ENCODE measurements at places on chromosomes 16 and 17.

- DNase-seq: no peak
Observed at GRCh38 chr17:42098730-42099399, 592 bp upstream of the ZNF385C start.

- DNase-seq: no peak
Observed at GRCh38 chr16:53863861-53864260, 159.9 kb downstream of the FTO start.

DNA sequence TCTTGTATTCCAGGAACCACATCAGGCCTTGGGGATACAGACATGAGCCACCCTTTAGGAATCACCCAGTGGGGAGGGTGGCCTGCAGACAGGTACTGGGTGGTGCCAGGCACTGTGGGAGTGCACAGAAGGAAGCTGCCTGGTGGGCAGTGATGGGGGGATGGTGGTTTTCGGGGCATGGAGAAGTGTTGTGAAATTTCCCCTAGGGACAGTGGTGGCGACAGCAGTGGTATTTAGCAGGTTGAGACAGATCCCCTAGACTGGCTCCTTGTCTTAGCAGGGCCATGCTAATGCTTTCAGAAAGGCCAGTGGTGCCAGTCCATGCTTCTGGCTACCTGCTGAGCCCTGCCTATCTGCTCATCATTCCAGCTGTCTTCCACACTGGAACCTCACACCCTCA is 129.6 kb downstream of the SPACA3 start:
- no peak for DNase-seq

DNA sequence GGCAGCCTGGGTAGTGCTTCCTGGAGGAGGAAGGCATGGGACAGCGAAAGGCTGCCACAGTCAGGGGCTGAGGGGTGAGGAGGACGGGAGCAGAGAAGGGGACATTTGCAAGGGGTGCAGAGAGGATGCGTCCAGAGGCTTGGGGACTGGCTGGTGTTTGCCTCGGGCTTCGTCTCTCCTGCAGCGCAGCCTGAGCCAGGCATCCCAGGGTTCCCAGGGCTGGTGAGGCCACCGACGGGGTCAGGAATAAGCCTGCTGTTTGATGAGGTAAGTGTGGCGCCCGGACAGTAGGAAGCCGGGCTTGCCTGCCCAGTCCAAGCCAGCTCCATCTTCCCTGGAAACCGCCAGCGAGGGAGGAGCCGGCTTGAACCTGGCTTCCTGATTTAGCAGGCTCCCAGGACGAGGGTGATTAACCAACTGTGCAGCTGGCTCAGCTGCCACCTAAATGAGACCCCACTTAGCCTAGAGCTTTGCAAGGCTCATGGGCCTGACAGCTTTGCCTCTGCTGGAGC is 47.8 kb downstream of the PITPNM3 start:
- no peak for DNase-seq

DNA sequence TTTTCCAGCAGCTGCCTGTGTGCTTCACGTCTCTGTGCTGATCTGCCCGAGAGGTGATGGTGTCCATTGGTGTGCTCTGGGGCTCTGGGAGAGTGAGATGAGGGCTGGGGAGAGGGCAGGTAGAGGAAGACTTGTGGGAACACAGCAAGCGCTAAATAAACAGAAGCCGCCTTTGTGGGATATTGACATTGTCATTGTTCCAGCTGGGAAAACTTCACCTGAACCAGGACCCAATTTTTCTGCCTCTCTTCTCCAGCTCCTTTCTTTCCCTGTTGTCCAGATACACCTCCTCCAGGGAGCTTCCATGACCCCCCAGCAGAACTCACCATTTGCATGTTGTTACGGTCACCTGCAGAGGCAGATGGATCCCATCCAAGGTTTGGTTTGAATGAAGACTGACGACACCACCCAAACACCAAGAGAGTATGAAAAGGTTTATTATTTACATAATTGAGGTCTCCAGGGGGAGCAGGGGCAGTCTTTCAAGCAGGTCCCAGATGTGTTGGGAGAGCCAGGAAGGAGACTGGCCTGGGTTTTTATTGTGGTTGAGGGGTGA is 3.6 kb upstream of the ITGA3 start:
- no peak for DNase-seq

DNA sequence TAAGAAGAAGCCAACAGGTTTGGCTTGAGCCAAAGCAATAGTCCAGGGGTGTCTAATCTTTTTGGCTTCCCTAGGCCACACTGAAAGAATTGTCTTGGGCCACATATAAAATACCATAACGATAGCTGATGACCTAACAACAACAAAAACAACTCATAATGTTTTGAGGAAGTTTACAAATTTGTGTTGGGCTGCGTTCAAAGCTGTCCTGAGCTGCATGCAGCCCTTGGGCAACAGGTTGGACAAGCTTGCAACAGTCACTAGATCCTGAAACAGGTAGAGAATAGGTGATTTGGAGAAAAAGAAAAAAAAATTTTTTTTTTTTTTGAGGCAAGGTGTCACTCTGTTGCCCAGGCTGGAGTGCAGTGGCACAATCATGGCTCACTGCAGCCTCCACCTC is 4.5 kb downstream of the CRYBA1 start:
- DNase-seq: no peak

DNA sequence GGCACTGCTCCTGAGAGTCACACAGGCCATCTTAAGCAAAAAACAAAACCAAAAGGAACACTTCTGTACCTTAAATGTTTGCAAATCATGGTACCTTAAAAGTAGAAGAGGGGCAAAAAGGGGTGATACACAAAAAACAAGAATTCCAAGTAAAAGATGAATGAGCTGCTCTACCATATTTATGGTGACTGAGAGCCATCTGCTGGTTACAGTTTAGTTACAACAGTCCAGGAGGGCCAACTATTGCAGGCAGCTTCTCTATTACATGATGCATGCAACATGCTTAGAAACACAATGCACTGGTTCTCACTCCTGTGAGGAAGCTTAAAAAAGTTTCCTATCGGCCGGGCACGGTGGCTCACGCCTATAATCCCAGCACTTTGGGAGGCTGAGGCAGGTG is 53.5 kb downstream of the STX8 start:
- no peak for DNase-seq

DNA sequence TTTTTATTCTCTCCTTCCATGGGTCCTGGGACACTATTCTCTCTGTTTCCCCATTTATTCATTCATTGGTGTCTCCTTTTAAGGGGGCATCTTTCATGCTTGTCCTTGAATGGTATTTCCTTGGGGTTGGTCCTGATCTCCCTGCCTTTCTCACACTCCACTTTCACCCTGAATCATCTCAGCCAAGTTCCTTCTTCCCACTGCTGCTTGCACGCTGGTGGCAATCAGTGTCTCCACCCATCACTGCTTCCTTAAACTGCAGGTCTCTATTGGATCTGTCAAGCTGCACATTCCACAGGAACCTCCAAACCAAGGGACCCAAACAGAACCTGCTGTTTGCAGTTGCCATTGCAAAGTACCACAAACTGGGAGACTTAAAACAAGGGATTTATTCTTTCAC is 89.3 kb upstream of the SDK2 start:
- DNase-seq: no peak

DNA sequence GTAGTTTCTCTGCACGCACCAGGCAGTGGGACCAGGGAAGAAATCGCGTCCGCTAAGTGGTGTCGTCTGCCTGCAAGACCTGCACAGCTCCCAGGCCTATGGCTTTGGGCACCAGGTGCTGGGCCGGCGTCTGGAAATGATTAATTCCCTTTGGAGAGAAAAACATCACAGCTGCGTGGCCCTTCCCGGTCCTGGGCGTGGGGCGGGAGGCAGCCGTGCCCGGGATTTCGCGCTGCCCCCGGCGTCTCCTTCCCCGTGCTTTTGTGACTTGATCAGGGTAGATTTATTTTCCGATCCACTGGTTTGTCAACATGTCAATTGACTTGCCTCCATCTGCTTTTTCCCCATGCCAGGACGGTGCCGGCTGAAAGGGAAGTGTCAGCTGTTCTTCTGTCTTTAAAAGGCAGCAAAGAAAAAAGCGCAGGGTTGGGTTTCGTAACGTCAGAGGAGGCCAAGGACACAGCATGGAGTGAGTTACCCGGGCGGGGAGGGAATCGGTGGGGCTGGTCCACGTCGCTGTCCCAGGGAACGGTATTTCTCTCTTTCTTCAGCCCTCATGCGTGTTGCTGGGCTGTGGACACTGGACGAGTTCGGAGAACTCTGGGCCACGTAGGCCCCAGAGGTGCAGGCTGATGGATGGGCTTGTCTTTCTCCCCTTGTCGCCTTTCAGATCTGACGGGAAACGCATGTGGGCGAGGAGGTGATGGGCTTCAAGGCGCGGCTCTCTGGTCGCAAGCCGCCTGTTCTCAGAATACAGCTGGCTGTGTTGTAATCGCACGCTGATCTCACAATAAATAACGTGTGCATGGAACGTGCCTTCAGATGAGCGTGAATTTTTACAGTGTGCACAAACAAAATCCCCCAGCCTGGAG is 188.1 kb upstream of the ZNF469 start:
- peak; percentile 40 for DNase-seq

DNA sequence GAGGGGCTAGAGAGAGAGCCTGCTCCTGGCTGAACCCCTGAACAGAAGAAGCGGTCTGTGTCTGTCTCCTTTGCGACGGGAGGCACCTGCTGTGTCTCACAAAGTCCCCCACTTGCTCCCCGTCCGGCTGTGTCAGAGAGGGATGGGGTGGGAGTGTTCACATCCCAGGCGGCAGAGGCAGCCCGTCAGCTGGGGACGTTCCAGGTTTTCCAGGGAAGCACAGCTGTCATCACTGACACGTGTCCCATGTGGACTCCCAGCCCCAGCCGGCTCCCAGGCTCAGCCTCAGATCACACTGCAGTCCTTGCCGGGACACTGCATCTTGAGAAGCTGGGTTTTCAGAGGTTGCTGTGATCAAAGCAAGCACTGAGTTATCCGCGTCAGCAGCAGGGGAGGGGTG is 1.6 kb downstream of the TELO2 start:
- no peak for DNase-seq

DNA sequence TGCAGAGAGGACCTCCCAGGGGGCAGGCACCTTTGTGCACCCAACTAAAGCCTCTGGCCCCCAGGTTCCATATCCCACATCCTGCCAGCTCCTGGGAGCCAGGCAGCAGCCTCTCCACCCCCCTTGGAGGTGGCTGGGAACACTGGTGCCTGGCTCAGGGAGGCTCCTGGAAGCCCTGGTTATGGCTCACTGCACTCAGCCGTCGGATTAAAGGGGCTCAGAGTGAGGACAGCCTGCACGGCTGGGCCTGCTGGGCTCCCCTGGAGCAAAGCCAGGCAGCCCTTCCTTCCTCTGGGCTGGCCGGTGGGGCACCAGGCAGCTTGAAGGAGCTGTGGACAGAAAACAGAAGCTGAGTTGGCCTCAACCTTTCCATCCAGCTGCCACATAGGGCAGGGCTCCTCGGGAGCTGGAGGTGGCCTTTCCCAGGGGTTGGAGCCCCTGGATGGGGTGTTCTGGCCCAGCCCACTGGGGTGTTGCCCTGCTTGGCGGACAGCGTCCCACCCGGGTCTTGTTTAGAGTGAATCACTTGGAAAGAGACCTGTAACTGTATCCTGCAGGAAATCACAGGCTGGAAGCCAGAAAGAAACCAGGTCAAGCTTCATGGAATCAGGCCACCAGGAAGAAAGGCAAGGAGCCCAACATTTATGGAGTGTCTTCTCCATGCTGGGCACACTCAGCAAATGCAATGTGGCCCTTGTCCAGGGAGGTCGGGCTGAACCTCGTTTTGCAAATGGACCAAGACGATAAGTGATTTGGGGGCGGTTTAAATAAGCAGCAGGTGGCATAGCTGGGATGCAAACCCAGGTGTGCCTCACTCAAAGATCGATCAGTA is 253.3 kb downstream of the SOX9 start:
- no peak for DNase-seq

GRCh38 chr17:39069114-39069756 is 82.2 kb downstream of the PLXDC1 start:
- no peak for DNase-seq

DNA sequence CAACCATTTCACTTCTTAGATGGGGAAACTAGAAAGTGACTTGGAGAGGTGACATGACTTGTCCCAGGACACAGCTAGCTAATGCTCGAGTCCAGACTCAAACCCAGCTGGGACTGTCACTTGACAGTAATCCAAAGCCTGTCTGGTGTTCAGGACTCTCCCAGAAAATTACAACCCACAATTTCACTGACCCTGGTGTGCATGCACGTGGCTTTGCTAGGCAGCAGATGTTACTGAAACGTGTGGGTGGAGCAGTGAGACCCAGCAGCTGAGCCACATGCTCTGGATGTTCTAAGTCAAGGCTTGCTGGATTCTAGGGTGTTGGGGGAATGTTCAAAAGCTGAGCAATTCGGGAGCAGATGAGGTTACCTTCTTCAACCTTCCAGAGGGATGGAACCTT is 364.6 kb downstream of the GRIN2A start:
- DNase-seq: no peak

DNA sequence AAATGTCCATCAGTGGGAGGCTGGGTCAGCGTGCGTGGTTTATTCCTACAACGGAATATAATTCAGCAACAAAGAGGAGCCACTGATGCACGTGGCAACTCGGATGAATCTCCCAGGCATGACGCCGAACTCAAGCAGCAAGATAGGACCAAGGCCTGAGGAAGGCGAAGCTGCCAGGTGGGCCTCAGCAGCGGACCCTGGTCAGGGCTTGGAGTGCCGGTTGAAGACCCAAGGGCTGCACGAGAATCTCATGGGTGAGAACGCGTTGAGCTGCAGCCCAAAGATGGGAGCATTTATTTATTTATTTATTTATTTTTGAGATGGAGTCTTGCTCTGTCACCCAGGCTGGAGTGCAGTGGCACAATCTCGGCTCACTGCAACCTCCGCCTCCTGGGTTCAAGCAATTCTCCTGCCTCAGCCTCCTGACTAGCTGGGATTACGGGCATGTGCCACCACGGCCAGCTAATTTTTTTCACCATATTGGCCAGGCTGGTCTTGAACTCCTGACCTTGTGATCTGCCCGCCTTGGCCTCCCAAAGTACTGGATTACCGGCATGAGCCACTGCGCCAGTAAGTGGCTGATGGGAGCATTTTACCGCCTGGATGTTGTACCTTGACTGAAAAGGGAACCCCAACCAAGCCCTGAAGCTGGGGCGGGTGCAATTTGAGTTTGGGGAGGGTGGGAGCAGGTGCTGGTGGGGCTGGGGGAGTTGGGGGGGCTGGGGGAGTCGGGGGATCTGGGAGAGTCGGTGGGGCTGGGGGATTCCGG is 18.1 kb upstream of the BAHCC1 start:
- DNase-seq: no peak

DNA sequence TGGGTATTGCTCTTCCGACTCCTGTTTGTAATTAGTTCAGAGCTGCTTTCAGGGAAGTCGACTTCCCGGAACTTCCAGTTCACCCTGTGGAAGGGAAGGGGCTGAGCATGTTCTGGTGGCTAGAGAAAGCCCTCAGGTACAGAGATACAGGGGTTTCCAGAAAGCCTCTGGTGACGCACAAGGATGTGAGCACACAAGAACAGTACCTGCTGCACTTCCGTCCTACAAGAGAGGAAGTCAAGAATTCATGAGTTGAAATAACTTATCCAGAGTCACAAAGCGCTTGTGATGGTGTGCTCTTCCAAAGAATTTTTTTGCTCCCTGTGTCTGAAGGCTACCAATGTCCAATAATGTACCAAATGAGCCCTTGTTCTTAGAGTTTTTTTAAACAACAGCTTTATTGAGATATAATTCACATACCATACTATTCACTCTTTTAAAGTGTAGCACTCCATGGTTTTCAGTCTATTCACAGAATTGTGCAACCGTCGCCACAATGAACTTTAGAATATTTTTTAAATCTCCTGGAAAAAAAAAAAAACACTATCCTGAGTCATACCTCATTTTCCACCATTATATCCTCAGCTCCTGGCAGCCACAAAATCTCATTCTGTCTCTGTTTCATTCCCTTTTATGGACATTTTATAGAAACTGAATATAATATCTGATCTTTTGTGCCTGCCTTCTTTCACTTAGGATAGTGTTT is 327.6 kb downstream of the CDH13 start:
- no peak for DNase-seq

- no peak for DNase-seq
Observed at GRCh38 chr17:80905586-80906230, 85.9 kb upstream of the CHMP6 start.

GRCh38 chr17:49510059-49510719 is 15.1 kb downstream of the NGFR start:
- no peak for DNase-seq

All from activated CD8-positive, alpha-beta memory T cell treated with anti-CD3 and anti-CD28 coated beads for 24 hours (primary cell).